ENCODE measurements at places on chromosomes 4 and X.

DNA sequence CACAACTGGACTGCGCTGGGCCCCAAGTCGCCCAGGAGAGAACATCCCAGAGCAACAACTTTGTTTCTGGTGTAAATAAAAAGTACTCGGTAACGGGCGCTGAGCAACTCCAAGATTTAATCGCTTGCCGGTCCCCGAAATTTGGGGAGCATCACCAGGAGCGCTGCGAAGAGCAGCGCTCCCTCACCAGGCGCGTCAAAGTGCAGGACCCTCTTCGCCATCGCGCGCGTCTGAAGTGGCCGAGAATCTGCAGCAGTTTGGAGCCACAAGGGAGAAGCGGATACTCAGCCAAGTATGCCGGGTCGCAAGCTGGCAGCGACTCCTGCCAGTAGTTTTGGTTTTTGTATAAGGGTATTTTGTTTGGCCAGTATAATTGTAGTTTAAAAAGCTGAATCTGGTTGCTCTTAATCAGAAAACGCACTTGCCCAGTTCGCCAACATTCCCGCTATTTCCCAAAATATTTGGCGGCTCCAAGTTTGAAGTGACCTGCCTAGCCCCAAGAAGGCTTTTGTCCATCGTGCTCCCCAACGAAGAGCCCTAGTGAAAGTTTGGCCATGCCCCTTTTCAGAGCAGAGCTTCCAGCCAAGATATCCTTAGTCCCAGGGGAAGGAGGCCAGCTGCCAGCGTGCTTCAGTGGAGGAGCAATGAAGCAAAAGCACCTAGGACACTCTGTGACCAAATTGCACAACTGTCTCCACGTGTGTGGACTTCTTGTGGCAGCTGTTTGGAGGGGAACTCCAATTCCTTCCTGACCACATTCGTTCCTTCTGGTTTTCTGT lies 557 bp upstream of the KDR start:
- no peak for DNase-seq

- DNase-seq = no peak
Observed at GRCh38 chrX:3712870-3713224, 602 bp downstream of the PRKX start.

GRCh38 chr4:385934-386707 lies 48.5 kb downstream of the ZNF141 start:
- DNase-seq = no peak

DNA sequence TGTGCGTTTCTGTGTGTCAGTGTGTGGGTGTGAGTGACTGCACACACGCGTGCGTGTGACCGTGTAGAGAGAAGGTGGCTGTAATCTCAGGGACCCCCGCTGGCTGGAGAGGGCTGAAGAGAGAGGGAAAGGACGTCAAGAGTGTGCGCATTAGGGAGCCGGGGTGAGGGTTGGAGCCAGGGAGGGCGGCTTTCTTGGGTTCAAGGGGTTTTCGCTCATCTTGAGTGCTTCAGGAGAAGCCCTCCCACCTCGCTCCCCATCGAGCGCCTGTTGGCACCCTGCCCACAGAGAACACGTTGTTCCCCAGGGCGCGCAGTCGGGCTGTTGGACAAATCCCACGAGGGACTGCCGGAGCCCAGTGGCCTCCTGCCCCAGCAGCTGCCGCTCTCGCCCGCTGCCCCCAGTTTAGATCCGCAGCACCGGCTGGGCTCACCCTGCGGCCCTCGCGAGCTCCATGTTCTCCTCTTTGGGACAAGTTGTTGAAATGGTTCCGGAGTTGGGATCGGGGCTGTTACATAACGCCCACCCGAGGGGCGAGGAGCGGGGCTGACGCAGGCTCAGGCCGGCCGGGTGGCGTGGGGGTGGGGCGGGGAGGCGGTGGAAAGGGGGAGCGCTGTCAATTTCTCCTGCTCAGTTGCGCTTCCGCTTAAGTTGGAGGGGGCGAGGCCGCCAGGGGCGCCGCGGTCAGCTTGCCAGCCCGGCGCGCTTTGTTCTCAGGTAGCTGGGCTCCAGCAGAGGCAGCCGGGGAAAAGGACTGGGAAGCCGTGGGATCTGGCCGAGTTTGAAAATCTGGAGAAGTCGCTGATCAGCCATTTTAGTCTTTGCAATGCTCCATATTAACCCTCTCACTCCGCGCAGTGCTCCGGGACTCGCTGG lies 1.6 kb downstream of the GRIA2 start:
- no peak for DNase-seq

GRCh38 chr4:189198624-189199023 lies 742.0 kb upstream of the FRG1 start:
- no peak for DNase-seq

GRCh38 chr4:161936625-161937550 lies 226.9 kb downstream of the FSTL5 start:
- no peak for DNase-seq

DNA sequence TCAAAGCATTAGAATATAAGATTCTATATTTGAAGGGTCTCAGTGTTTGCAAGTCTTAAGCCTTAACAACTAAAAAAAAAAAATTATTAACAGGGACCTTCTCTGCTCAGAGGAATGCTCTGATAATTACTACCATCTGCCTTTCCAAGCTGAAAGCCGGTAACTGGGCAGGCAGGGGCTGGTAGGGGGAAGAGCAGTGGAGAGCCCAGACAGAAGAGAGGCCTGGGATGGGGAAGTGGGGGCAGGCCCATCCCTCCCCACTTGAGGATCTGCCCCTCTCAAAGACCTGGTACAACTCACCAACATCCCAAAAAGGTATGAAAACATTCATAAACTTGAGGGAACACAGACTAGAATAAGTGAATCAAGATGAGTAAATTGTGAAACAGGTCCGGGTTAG lies 113.9 kb downstream of the QDPR start:
- no peak for DNase-seq

DNA sequence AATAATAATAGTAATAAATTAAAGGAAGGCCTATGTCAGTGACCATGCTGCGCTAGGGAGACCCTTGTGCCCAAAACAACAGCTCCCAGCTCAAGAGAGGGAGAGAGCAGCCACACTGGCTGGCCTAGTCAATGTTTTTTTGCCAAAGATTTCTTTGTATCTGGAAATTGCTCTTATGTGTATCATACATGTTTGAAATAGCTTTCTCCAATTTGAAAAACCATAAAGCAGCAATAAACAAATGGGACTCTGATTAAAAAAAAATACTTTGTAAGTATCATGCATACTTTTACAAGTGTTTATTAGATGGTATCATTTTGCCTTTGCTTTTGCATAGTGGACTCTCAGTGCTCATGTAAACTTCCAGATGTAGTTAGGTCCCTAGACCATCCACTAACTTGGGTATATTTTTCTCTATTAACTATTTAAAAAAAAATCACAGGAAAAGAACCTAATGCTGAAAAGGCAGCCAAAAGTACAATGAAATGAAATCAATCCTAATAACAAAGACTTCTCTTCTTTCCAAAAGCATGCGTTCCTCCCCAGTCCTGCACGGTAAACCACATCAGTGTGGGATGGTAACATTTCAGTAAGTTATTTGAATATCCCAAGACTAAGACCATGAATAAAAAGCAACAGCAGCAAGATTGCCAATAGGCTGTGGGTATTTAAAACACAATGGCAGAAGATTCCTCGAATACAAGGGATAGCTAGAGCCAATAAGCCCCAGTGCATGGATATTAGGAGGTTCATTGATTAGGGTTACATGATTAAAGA lies 117.6 kb downstream of the PALLD start:
- no peak for DNase-seq

- no peak for DNase-seq
Observed at GRCh38 chrX:84876876-84877275, 126.8 kb upstream of the APOOL start.

DNA sequence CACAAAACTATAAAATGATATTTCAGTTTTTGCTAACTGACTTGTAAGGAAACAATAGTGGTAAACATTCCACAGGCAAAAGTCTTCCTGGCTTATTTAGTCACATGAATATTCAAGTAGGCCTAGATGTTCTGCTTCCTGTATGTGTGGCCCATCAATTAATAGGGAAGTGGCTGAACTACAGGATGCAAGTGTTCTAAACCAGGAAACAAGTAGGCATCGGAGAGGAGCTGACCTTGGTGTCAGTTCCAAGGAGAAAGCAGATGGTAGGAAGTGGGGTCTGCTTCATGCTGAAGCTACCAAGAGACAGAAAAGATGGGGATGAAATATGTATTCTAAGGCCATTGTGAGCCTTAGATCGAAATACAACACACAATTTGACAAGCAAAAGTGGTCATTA lies 149.7 kb downstream of the ANTXR2 start:
- no peak for DNase-seq

DNA sequence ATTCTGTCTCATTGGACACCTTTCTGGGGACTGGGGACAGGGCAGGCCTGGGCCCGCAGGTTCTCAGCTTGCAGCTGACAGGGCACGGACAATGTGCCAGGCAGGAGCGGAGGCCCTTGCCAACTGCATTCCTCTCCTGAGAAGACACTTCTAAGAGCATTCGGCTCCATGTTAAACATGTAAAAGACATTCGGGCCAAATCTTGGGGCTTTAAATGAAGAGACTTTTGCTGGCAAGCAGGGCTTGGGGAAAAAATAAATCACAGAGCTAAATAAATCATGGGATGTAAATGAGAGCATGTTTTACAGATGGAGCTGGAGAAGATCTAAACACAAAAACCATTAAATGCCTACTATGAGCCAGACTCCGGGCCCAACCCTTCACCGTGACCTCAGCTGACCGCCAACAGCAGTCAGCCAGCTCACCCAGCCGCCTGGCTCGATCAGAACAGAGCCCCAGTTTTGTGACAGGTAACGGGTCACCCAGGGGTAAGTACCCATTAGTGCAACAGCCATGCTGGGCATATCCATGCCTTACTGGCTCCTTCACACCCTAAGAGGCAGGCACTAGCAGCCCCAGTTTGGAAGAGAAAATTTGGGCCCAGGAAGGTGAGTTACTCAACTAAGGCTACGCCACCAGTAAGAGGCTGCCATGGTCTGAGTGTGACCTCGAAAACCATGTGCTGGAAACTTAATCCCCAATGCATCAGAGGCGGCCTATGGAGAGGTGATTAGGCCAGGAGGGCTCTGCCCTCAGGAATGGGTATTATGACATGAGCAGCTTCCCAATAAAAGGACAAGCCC lies 14.7 kb downstream of the WDR1 start:
- no peak for DNase-seq

DNA sequence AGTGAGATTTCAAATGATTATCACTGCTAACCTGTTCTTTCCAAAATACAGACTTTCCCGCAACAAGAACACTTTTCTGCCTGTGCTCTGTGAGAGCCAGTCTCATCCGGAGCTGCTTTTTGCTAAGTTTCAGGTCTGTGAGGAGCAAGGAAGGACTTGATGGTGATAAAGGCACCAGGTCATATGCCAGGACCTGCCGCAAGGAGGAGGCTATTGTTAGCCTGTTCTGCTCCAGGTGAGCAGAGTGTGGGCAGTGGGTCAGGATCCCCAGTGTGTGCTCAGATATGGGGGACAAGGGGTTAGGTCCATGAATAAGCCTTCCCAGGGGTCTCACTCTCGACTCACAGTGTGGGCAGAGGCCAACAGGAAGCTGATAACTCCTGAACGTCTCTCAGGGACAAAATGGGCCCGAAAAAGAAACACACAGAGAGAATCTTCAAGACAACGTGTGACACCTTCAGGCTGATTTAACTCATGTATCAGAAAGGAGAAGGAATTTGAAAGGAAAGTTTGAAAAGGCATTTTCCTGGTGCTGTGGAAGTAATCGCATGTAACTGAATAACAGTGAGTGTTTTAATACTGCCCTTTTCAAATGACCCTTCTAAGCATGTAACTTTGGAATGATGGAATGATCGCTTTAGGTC lies 57.7 kb upstream of the PDLIM3 start:
- DNase-seq = no peak

DNA sequence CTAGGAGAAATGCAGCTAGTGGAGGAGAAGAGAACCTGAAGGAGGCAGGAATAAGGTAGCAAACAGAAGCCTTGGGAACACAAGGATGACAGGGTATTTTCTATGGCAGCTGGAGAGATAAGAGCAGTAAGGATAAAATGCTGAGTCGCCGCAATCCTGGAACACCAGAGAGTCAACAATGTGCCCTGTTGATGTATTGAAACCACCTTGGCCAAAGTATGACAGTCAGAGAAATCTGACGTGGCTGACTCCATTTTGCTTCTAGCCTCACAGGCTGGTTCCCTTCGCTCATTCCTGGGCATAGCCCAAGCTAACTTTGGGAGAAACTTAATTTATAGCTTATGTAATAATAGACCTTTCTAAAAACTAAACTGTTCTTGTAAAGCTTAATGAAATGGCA lies 56.6 kb upstream of the C4orf54 start:
- DNase-seq = no peak

- DNase-seq = no peak
Observed at GRCh38 chr4:159446266-159446976, 343.5 kb downstream of the RAPGEF2 start.

DNA sequence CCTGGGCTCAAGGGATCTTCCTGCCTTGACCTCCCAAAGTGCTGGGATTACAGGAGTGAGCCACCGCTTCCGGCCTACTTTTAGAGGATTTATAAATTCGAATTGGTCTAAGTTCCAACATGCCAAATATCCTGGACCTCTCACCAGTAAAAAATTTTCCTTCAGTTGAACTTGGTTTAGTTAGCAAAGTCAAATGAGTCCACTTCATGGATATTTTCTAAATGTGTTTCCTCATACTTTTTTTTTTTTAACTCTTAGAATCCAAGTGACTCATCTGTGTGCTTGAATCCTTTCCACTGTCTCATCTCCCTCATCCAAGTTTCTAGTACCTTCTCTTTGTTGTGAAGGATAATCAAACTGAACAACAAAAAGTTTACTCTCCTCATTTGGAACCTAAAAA lies 49.7 kb downstream of the RBM47 start:
- DNase-seq = no peak

- no peak for DNase-seq
Observed at GRCh38 chrX:110276778-110277177, 41.1 kb downstream of the AMMECR1 start.

- no peak for DNase-seq
Observed at GRCh38 chr4:123819362-123820035, 422.9 kb downstream of the SPRY1 start.

GRCh38 chr4:119233750-119234149 lies 21.2 kb downstream of the USP53 start:
- DNase-seq = no peak

DNA sequence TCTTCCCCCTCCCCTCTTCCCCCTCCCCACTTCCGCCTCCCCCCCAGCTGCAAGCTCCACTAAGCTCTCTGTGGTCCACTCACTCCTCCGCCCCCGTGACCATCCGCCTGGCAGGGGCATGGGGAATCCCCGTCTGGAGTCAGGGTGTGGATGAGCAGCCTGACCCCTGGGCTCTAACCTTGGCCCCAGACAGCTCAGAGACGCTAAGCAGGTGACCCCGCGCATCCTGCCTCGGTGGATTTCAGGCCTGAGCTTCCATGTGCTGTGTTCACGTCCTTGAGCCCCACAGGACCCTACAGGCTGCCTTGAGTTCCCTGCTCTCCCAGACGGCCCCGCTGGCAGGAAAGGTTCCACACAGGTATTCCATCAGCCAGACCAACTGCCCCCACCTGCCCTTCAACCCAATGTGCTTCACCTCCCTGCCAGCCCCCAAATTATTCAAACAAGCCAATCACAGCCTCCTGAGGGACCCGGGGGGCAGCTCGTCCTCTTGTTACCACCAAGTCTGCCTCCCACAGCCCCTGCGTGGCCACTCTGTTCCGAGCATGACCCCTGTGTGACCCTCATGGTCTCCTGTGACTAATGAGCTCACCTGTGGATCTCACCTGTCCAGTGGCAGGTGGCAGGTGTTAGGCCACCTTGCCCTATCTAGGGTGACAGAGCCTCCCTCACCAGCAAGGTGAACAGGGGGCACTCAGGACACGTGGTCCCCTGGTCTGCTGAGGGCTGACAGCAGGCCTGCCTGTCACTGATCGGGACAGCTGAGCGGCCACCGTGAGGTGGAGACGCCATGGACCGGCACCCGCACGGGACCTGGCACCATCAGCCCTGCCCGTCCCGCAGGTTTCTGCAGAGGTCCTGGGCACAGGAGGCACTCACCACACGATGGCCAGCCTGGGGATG lies 73.2 kb upstream of the MXD4 start:
- no peak for DNase-seq

Data from stimulated activated CD8-positive, alpha-beta memory T cell treated with anti-CD3 and anti-CD28 coated beads, Interleukin-4, amount 100 ng/mL, for 4 hours (primary cell).